ENCODE measurements at places on chromosomes 6 and 20.

DNA sequence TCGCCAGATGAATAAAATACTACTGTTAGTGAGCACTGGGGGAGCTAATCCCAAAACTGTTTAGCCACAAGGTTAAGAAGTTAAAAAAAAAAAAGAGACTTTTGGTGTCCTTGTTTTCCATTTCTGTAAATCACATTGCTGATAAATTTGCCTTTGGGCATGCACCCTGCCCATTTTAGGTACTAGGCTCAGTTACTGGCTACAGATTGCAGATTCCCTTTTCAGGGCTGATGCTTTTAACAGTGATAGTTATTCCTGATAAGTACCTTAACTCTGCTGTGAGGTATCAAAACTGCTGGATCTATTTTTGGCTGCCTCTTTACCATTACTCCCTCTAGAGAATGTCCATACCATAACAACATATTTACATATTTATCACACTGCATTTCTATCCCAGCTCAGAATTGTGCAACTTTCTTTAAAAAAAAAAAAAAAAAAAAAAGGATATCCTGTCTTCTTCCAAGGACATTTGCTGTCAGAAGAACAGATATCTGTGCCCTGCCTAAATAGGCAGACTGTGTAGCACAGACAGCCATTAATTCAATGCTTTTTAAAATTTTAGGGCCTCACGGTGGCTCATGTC lies 94.5 kb downstream of the SSR1 start:
- DNase-seq, result no peak

DNA sequence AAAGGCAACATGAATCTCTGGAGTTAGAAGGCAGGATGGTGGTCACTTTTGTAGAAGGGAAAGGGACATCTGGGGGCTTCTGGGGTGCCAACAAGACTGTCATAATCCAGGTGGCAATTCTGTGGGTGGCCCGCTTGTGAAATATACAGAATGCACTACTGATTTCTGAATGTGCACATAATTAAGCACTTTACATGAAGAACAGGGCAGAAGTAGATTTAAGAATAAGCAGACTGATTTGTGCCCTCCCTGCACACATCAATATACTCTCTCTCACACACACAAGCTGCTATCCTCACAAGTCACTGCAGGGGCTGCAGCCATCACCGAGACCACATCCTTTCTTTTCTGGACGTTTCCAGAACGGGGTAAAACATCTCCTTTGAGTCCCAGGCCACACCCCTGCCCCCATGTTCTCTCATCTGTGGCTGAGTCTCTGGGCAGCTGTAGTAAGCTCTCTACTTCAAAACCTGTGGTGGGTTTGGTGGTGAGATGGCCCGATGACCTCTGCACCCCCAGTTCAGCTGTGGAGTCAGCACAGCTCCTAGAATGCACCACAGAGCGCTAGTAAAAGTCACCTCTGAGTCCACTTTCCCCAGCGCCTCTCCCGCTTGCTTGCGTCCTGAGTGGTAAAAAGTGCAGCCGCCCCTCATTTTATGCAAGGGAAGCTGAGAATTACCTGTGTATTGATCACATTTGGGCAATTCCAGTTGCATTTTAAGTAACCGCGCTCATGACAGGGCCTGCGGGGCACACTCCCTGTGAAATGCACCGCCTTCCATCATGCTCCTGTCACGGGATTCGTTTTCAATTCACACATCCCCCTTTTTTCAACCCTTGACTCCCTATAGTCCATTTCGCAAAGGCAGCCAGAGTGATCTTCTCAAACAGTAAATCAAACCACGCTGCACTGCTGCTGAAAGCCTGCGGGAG lies 115.5 kb downstream of the NFATC2 start:
- no peak for DNase-seq

DNA sequence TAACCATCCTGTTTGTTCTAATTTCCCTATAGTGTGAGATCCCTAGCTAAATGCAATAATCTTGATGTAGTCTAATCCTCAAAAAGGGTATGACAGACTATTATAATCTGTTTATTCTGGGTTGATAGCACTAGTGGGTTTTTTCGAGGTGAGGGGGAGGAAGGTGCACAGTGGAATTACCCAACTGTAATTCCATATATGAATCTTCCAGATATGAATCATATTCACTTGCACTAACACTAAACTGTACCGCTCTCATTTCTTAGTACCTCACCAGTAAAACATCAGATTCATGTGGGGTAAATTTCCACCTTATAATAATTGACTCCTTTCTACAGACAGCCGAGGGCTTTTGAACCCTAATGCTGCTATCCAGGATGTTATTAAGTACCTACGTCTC lies 16.5 kb downstream of the NCOA7 start:
- DNase-seq, result no peak

DNA sequence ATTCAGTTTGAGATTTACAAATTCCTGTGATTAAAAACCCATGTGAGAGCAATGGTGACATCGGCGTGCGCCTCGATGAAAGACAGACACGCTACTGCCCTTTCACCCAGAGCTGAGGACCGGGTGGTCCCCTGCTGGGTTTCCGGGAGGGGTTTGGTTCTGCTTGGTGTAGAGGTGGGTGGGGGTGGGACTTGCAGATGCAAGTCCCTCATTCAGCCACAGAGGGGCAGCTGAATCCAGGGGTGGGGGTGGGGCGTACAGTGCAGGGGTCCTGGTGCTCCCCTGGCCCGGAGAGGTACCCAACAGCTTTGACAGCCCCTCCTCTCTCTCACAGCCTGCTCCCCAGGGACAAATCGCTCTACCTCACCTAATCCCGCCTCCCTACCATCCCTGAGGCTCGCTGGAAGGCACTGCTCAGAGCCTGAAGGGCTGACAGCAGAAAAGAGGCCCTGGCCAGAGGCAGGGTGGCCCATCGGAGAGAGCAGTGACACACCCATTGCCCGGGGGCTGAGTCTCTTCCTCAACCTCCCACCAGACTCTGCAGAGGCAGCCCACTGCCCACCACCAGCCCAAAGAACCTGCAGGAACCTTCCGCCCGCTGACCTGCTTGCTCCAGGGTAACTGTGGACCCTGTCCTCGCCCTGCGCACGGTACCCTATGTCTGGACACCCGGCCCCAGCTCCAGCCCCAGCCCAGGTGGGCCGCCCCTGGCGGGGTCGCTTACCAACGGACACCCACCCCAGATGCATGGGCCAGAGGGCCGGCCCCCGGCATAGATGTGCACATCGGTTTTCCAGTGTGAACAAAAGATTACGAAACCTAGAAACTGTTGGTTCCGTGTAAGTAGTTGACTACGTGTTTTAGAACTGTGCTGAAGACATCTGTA lies 118.4 kb downstream of the JPH2 start:
- DNase-seq, result no peak

DNA sequence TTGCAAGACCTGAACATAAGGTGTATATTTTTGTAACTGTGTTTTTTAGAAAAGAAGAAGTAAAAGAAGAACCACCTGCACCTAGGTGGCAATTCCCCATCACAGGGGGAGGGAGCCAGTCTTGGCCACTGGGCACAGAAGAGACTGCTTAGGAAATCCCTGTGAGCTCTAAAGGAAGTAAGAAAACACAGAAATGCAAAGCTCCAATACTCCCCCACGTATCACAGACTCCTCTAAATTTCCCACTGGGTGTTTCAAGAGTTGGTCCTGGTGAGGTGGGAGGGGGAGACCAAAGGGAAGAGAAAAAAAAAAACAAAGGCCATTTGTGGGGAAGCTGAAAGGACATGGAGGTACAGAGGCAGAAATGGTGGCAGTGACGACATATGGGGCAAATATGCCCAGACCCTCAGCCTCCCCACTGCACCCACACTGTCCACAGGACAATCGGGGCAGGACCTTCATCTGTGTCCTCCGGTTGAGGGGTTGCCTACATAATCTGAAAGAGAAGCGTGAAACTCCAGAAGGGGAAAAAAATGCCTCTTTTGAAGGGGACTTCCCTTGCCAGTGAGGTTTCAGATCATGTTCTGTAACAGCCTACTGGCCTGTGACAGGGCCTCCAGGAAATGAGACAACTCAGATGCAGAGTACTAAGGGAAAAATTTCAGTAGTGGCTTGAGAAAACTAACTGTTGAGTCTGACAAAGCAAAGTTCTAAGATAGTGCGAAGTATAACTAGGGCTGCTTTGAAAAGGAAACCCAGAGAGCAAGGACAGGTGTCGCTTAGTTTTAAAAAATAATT lies 226.2 kb upstream of the MARCKS start:
- DNase-seq, result peak; percentile 36

DNA sequence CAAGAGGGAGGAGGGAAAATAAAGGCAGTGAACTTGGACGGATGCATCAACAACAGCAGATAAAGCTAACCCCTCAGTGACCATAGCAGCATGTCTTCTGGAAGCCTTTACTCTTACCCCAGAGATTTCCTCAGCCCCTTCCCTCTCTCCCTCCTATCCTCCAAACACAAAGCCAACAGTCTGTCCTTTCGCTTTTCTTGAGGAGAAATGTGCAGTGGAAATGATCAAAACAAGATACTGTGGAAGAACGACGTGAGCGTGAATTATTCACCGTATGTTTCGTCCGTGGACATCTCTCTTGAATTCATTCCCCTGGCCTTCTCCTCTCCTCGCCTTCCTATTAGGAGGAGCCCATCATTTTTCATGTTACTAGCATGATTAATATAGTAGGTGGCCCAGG lies 8.5 kb downstream of the NRN1 start:
- DNase-seq, result no peak

GRCh38 chr6:14711704-14712379 lies 534.0 kb upstream of the JARID2 start:
- DNase-seq, result no peak

DNA sequence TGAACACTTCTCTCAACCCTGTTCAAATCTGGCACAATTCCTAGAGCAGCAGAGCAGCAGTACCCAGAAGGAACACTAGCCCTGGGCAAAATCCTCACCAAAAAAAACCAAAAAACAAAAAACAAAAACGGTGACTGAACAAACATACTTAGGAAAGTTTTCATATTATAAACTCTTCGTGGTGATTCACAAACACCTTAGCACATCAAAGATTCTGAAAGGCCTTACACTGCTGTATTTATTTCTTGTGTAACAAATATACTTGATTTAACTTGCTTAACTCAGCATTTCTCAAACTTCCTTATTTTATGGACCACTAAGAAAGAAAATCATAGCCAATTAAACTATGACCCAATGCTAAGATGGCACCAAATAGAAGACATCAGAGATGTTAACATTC lies 57.8 kb upstream of the RREB1 start:
- DNase-seq, result no peak

DNA sequence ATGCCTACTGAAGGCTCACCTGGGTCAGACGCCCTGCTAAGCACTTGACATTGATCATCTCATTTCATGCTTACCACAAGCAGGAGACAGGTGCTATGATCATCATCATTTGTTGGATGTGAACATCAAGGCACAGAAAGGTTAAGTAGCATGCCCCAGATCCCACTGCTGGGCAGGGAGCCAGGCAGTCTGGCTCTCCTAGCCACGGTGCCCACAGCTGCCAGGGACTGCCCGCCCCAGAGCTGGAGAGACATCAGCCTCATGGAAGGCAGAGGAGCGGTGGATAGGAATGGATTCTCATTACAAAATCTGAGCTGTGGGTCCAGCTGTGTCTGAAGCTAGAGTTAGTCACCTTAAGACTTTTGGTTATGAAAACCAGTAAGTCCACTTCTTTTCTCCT lies 3.6 kb downstream of the SULF2 start:
- no peak for DNase-seq

- DNase-seq, result no peak
These were observed 4.9 kb downstream of the SCML4 start for GRCh38 chr6:107819217-107819616.

DNA sequence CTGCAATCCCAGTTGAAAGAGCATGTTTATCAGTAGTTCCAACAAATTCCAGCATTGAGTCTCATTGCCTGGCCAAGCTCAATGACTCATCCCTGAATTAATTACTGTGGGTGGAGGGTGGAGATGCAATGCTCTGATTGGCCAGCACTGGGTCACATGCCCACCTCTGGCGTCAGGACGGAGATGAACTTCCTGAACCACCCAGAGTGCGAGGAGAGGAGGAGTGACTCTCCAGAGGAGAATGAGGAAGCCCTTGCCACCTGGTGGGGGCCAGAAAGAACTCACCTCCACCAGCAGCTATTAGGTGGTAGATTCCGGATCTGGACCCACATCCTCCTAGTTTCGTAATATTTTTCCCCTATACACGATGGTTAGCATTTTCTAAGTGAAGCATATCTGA lies 283.9 kb downstream of the TBC1D7 start:
- DNase-seq, result no peak

GRCh38 chr6:106882601-106883518 lies 91.7 kb downstream of the CD24 start:
- DNase-seq, result no peak

DNA sequence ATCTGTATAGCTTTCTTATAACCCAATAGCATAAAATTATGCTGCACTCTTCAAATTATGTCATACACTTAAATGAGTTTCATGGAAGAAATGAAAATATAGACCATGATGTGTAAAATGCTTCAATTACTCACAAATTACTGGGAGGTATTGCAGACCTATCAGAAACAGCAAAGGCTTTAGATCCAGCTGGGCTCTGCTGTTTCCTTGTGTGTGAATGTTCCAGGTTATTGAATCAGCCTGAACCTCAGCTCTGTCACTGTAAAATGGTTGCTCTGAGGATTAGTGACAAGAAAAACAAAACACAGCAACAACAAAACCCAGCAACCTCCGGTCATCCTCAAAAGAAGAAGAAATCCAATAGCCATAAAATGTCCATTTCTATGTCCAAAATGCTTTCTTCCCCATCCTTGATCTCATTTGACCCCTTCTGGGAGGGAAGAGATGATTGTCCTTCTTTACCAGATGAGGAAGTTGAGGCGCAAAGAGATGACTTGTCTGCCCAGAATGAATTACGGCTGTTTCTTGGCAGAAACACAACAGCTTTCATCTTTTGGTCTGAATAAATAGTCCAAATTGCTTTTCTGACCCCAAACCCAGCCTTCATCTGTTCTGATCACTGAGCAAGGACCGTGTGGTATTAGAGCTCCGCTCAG lies 42.2 kb upstream of the TGM6 start:
- no peak for DNase-seq

DNA sequence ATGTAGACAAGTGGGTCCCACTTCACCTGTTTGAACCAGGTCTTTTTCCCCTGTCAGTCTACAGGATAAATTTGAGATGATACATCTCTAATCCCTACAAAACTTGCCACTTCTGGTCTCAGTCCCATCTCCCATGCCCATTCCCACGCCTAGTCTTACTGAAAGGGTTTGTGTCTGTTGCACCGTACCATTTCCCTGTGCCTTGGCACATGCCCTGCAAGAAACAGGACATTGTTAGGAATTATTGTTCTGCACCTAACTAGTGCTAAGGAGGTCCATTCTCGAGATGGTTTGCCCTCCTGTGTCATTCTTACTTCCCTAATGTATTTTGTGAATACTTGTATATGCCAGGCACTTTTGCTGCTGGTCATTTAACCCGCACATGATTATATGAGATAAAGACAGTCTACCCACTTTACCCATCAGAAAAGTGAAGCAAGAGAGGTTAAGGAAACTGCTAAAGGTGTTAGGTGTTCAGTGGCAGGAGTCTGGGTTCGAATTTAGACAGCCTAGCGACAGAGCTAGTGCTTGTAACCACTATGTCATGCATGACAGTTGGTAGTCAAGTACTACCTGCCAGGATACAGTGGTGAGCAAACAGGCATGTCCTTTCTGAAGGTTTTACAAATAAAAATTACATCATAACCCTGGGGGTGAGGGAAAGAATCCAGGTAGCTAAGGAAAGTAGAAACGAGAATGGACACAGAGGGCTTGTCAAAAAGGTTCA lies 12.7 kb downstream of the FAM217A start:
- DNase-seq, result no peak

- DNase-seq, result no peak
These were observed 10.3 kb downstream of the LEMD2 start for GRCh38 chr6:33778444-33779121.
